Suprapubic skin (tissue), 4 donors: ENCODE measurements at places on chromosomes 4 and X. TPM values are rescaled to one million over a fixed set of nuclear protein-coding genes. Genes with fewer than 3 reads are reported as not detected.

DNA sequence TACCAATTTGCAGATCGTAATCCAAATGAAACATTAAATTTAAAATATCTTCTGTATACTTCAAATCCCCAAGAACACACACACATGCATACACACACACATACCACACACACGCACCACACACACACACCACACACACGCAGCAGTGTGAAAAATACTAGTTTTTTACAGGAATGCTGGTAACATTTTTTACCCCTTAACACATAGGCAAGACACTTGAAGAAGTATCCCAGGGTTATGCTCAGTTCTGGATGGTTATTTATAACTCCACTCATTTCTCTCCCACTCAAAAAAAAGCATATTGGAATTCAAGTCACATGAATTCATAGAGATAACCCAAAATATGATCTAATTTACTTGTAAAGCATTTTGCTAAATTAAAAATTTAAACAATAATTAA lies 325.5 kb upstream of the SLC7A11 start:
- no peak overlapping the region for H3K4me3 ChIP-seq
- H3K27ac ChIP-seq = no peak overlapping the region
- H3K4me1 ChIP-seq = no peaks in the 10 kb centered on the region
- H3K27me3 ChIP-seq = no peaks in the 10 kb centered on the region
- H3K36me3 ChIP-seq = no peaks in the 10 kb centered on the region

DNA sequence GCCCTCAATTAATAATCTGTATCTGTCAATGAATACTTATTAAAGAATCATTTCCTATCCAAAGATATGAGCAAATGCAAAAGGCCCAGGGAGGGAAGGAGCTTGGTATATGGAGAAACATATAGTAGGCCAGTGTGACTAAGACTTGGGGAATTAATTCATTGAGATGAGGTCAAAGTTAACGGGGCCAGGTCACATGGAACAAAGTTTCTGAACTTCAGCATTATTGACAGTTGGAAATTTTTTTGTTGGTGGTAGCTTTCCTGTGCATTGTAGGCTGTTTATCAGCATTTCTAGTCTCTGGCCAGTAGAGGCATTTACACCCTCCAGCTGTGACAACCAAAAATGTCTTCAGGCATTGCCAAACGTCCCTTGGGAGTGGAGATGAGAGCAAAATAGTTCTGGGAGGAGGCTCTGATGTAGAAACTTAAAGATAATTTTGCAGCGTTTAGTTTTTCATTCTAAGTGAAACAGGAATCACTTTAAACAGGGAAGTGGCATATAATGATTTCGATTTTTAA lies 202.0 kb downstream of the SLC4A4 start:
- no peak overlapping the region for H3K4me3 ChIP-seq
- DNase-seq = no peak
- H3K4me1 ChIP-seq = no peaks in the 10 kb centered on the region
- no peaks in the 10 kb centered on the region for H3K36me3 ChIP-seq
- H3K27me3 ChIP-seq = no peaks in the 10 kb centered on the region

GRCh38 chr4:182619660-182620059 lies 297.5 kb downstream of the DCTD start:
- no peaks in the 10 kb centered on the region for H3K36me3 ChIP-seq
- no peaks in the 10 kb centered on the region for H3K27me3 ChIP-seq
- H3K4me3 ChIP-seq = no peak overlapping the region
- DNase-seq = no peak
- H3K27ac ChIP-seq = no peak overlapping the region

GRCh38 chrX:53316111-53316859 lies 34.9 kb upstream of the IQSEC2 start:
- no peak overlapping the region for H3K4me3 ChIP-seq
- peaks cover 23% of the 10 kb centered on the region for H3K4me1 ChIP-seq
- no peaks in the 10 kb centered on the region for H3K36me3 ChIP-seq
- no peaks in the 10 kb centered on the region for H3K27me3 ChIP-seq
- H3K27ac ChIP-seq = no peak overlapping the region

- H3K4me1 ChIP-seq = no peaks in the 10 kb centered on the region
- no peaks in the 10 kb centered on the region for H3K27me3 ChIP-seq
- no peak overlapping the region for H3K27ac ChIP-seq
- DNase-seq = peak; percentile 52
- no peaks in the 10 kb centered on the region for H3K36me3 ChIP-seq
Observed at GRCh38 chrX:476724-477075, 90.0 kb upstream of the PPP2R3B start.

The SPANXA1 gene
- total RNA-seq = not detected

The GABRG1 gene
- not detected for total RNA-seq

The TLR7 gene
- 0.15 TPM for total RNA-seq

The FAT4 gene
- total RNA-seq = 4.9 TPM
